Cardiac fibroblast (primary cell): ENCODE measurements at places on chromosomes 4 and X.

DNA sequence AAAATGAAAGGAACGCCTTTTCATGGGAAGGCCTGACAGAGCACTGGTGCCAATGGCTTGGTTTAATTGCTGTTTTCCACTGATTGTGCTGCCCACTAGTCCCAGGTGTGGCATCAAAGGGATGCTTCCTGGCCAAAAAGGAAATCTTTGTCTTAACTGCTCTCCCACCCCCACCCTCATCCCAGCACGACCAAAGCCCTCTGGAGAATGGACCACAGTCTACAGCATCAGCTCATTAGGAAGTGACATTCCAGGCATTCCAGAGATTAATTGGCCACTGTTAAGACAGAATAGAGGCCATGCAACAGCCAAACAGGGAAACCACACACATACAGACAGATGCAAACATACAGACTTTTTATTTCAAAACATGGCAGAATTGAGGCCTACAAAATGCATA, 143.2 kb downstream of the LHFPL1 start:
- DNase-seq, result no peak

DNA sequence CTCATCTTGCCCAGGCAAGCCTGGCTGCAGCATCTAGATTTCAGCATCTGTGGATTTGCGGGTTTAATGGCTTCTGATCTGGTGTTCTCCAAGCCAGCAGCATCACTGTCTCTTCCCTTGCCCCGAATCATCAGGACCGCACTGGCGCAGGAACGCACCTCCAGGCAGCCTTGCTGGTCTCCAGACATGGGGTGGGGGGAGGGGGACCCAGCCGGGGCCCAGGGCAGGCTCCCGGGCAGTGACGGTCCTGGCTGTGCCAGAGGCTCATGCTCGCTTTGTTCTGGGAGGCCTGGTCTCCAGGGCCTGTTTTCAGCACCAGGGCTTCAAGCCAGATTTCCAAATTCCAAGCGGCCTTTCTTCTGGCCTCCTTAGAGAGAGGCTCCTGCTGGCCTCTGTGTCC, 4.9 kb downstream of the CFAP99 start:
- no peak for DNase-seq

- no peak for DNase-seq
Observed at GRCh38 chr4:4533461-4534169, 8.2 kb downstream of the STX18 start.

DNA sequence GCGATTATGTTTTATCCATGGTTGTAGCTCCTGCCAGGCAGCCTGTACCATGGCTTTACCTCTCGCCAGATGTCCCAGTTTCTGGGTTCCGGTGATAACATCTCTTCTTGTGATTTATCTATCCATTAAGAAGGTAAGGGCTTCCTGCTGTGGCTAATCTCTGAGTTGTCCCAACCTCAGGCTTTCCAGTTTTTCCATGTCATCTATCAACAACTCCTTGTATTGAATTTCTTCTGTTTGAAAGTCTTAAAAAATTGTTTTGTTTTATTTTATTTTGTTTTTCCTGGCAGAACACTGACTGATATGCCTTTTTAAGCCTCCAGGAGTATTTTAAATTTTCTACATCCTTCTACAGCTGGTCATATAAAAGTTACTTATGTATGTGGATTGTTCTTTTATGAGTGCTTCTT, 241.9 kb downstream of the ANTXR2 start:
- no peak for DNase-seq

DNA sequence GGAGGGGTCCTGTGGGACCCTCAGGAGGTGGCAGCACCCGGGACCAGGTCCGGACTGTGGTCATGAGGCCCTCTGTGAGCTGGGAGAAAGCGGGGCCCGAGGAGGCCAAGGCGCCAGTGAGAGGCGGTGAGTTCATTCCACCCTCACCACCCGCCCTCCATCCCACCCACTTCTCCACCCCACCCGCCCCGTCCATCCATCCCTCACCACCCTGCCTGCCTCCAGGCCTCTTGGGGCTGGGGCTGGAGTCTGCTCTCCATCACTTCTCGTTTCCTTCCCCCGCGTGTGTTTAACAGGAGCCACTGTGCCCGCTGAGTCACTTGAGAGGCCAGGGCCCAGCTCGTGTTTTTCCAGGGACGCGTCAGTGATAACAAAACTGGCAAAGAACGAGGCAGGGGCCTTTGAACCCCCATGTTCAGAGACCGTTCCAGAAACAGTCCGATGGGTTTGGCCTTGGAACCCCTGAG, 6.2 kb downstream of the SH3TC1 start:
- peak; percentile 70 for DNase-seq

DNA sequence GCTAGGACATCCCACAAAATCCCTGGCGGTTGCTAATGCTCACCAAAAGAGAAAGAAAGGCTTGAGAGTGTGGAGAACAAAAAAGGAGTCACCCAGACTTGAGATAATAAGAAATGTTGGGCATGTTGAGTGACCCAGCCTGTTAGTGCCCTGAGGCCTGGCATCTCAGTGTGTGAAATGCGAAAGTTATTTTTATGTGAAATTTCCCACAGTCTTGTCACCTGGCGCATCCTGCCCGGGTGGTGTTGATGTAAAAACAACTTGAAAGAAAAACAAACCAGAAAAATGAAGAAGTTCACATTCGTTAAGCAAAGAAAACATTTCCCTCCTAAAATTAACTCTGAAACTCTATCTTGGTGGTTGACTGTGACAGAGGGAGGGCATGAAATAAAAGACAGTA, 495.2 kb downstream of the MID1IP1 start:
- no peak for DNase-seq

DNA sequence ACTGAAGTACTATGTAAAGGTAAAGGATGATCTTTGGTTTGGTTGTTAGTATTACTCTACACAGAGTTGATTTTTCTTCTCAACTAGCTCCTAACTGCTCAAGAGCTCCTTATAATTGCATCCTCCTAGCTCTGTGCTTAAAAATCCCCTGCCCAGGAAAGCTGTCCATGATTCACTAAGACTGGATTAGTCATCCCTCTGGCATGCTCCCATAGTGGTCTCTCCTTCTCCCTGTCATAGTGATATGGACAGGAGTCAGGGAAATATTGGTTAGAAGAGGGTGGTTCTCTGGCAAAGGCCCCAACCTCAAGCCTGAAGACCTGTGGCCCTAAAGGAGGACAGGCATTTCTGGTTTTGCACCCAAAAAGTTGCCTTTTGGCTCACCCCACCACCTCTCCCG, 242.3 kb upstream of the KCNIP4 start:
- DNase-seq, result peak; percentile 67

DNA sequence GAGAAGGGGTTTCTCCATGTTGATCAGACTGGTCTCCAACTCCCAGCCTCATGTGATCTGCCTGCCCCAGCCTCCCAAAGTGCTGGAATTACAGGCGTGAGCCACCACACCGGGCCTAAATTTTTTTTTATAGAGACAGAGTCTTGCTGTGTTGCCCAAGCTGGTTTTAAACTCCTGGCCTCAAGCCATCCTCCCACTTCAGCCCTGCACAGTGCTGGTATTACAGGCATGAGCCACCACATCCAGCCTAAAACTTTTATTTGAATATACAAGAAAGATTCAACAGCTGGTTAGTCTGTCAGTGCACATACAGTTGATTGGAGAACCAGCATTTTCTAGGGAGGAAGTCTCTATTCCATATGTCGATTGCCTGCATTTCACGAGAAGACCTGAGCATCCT, 91.2 kb downstream of the LRP2BP start:
- no peak for DNase-seq

- no peak for DNase-seq
Observed at GRCh38 chr4:65976287-65976686, 306.0 kb upstream of the EPHA5 start.

DNA sequence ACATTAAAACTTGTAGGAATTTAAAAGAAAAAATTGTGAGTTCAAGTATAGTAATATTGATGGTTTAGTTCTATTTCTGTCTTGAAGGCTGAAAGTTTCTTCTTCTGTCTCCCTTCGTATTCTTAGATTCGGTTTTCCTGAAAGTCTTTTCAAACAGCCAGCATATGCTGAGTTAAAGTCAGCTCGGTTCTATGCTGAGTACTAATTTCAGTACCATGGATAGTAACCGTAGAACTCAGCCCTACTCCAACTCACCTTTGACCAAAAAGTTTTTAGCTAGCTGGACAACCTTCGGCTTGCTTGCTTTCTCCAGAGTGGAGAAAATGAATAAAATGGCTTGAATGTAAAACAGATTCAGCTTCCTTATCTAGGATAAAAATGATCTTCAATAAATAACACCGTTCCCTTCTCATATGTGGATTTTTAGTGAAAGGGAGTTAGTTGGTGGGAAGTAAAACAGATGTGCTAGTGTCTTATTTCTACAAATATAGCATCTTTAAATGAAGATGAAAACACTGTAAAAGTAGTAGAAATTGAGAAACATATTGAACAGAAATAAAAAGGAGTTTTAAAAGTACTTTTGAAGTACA, 5.2 kb downstream of the POU4F2 start:
- DNase-seq, result peak; percentile 48

- peak; percentile 32 for DNase-seq
Observed at GRCh38 chr4:167100120-167100519, 134.2 kb downstream of the SPOCK3 start.

- DNase-seq, result no peak
Observed at GRCh38 chr4:5912614-5913019, 19.7 kb upstream of the CRMP1 start.

- DNase-seq, result peak; percentile 72
Observed at GRCh38 chr4:16530688-16531635, 304.7 kb upstream of the TAPT1 start.

DNA sequence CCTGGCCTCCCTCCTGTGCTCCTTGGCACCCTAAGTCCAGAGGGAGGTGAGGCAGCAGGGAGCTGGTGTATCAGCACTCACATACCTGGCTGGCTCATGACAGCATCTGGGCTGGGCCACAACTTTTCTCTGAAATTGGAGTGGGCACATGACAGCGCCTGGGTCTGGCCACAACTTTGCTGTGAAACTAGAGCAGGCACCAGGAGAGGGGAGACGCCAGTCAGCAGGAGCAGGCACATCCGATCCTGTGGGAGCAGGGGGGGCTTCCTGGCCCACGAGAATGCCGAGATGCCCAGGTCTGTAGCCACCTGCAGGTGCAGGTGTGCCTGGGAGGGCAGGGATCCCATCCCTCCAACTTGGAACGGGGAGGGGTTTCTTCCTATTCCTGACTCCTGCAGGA, 69.7 kb upstream of the PPP3CA start:
- DNase-seq, result no peak

GRCh38 chrX:39532761-39533160, 565.0 kb downstream of the BCOR start:
- no peak for DNase-seq

DNA sequence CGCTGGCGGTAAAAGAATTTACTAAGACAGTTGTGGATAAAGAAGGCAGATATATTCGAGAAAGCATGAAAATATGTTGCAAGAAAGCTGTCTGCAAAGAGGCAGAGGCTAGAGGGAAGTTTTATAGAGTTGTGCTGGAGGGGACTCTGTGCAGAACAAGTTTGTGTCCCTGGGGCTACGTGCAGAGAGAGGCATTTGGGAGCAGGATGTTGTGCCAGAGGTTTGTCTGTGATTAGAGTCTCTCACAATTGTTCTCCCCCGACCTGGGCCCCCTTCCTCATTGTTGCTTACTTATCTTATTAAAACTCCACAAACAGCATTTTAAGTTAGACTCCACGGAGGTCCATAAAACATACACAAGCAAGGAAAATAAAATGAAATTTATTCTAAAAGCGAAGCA, 831.3 kb downstream of the NLGN4X start:
- DNase-seq, result no peak

GRCh38 chrX:16466640-16467432, 183.1 kb upstream of the S100G start:
- DNase-seq, result no peak

- DNase-seq, result no peak
Observed at GRCh38 chr4:15996773-15997172, 33.8 kb upstream of the FGFBP2 start.

DNA sequence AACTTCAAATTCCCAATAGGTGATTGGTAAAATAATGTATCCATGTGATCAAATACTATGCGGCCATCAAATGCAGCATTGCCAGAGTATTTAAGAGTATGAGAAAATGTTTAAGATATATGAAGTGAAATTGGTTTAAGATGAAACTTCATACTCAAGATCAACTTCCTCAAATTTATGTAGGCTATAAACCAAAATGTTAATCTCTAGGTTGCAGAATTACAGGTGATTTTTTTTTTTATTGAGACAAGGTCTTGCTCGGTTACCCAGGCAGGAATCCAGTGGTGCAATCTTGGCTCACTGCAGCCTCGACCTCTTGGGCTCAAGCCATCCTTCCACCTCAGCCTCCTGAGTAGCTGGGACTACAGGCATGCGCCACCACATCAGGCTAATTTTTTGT, 25.3 kb downstream of the ACSL4 start:
- DNase-seq, result no peak

DNA sequence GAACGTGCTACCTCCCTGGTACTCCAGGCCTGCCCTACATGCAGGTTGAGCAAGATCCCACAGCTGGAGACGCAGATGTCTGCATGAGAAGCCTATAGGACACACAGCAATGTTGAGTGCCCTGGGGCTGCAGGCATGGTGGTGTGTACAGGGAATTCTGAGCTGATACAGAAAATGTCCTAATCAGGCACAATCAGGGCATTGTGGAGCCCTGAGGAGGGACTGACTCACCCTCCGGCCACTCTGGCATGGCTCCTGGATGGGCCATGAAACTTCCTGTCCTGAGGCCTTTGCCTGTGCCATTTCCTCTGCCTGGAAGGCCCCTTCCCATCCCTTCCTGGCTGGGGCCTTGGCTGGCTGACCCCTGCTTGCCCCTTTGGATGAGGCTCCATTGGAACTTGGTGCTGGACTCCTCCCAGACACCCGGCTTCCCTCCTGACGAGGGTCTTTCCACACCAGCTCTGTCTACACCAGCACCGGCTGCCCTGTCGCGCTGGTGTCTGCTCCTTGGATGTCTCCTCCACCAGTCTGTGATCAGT, 16.7 kb upstream of the AFAP1 start:
- DNase-seq, result peak; percentile 86

- no peak for DNase-seq
Observed at GRCh38 chr4:140174543-140174942, 20.6 kb upstream of the MAML3 start.
